ENCODE measurements at places on chromosomes 11 and 22. TPM values are rescaled to one million over a fixed set of nuclear protein-coding genes. Genes with fewer than 3 reads are reported as not detected.

GRCh38 chr22:27262361-27262760 lies 539.2 kb downstream of the MN1 start:
- no peak for DNase-seq

GRCh38 chr11:112963368-112963955 lies 2.2 kb downstream of the NCAM1 start:
- no peak for DNase-seq

- no peak for DNase-seq
These were observed 17.9 kb upstream of the FGF19 start for GRCh38 chr11:69721745-69722144.

DNA sequence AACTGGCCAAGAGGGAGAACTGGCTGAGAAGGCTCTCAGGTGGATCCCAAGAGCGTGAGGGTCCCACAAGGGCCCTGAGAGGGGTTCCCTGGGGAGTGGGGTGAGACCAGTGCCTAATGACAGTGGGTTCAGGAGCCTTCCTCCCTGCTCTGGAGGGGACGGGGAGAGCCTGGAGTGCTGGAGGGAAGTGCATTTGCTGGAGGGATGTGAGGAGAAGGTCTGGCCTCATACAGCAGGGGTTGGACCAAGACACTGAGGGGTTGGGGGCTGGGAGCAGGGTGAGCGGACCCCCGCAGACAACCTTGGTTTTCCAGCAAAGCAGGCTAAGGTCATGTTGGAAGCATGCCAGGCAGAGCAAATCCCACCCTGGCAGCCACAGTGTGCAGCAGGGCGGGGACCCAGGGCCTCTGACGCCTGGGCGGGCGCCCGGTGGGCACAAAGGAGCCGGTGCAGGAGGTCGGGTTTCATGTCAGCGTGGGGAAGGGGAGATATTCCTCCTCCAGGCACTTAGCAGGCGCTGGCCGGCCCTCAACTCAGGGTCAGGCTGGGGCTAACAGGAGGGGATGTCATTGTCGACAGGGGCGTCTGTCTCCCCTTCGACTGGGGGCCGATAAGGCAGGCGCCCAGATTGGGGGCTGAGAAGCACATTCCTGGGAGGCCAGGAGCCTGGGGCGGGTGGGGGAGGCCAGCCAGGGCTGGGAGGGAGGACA lies 3.1 kb upstream of the DERL3 start:
- no peak for DNase-seq

DNA sequence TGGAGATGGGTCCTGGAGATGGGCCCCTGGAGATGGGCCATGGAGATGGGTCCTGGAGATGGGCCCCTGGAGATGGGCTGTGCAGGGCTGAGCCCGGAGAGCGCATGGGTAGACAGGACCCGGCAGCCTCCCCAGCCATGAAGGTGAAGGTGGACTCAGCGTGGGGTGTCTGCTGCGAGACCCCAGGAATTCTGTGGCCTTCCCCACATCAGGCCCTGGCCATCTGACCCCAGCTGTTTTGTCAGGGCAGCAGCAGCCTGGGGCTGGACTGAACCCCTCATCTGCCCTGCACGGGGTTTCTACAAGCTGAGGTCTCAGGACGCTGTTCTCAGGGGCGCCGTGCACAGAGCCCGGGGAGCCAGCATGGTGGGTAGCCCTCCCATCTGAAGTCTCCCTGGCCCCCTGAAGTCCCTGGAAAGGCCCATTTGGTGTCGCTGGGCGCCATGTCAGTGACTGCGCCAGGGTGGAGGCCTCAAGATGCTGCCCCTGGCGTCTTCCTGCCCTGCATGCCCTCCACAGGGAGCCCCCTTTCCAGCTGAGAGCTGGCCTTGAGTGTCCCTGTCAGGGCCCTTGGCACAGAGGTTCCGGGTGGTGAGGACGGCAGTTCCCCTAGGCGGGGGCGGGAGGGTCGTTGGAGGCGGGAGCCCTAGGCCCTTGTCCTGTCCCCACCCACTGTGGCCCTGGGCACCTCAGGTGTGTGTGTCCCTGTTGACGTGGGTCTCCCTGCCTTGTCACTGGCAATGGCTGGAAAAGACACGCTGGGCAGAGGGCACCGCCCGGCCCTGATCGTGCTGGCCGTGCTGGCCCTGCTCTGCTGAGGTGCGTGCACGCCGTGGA lies 5.4 kb downstream of the BRSK2 start:
- DNase-seq: no peak

- DNase-seq: no peak
These were observed 9.4 kb upstream of the FBLN1 start for GRCh38 chr22:45493286-45493771.

- DNase-seq: peak; percentile 97
These were observed at the start of gene TTC17 for GRCh38 chr11:43358801-43359421. Gene TTC17, plus strand, starts transcription at chr11:43358920. Its CDS starts 35 bp downstream, at chr11:43358955.

TMPRSS5 gene
- not detected for total RNA-seq

IFITM10 gene
- total RNA-seq: not detected

DNA sequence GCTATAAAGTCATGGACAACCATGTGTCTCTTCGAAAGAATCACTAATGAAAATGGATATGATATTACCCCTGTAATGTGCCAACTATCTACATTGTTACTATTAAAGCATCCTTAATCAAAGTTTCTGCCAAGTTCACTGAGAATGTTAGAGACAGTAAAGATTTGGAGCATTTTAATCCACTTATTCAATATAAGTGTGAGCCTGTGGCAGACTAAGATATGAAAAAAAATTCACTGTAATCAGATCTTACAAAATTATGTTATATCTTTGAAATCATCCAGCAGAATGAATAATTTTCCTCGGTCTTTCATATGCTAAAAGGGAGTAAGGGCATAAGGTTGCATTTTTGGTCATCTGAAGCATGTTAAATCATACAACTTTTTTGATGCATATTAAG lies 49.9 kb downstream of the MAML2 start:
- no peak for DNase-seq

CCDC188 gene
- 2.1 TPM for total RNA-seq

MCHR1 gene
- not detected for total RNA-seq

ZNF70 gene
- total RNA-seq: 5.0 TPM

DNA sequence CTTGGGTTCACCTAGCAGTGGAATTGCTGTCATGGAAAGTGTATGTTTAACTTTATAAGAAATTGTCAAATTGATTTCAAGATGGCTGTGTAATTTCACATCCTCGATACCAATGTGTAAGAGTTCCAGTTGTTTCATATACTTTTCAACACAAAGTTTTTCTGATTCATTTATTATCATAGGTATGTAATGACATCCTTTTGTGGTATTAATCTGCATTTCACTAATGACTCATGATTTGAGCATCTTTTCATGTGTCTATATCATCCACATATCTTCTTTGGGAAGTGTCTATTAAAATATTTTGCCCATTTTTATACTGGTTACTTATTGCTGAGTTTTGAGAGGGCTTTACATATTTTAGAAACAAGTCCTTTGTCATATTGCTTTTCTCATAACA lies 17.0 kb upstream of the GLYATL1B start:
- no peak for DNase-seq

- DNase-seq: no peak
These were observed 40.4 kb downstream of the C11orf58 start for GRCh38 chr11:16778876-16779275.

FOLH1 gene
- total RNA-seq: 10.7 TPM

DNA sequence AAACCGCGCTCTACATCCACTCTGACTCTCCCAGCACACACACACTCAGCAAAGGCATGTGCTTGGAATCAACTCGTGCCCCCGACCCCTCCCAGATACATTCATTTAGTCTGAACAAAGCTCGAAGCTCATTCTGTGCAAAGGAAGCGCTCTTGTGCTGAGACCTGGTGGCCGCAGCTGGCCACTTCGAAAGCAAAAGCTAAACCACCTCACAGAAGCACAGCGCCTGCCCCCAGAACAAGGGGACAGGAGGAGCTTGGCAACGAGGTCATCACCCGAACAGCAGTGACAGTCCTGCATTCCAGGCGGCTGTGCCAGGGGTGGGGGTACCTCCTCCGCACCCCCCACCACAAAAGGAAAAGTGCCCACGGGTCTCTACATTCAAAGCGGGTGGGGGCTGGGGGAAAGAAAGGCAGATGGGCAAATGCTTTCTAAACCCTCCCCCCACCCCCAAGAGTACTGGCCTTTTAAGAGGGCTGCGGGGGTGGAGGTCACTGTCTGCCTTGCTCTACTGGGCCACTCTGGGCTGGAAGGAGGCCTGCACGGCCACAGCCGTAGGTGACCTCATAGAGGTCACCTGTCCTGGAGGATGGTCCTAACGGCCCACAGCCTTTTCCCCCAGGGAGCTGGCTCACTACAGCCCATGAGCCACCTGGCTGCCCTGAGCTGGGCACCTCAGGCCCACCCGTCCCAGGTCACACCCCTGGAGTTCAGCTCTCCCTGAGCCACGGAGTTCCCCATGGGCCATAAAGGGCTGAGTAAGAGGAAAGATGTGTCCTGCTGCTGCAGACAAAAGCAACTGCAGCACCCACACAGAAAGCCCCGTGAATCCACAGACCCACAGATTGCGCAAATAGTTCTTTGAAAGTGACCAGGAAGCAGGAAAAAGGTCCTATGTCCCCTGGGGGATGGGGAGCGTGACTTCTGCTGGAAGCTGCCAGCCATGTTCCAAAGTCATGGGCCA lies 21.3 kb downstream of the CBX7 start:
- DNase-seq: no peak

DNA sequence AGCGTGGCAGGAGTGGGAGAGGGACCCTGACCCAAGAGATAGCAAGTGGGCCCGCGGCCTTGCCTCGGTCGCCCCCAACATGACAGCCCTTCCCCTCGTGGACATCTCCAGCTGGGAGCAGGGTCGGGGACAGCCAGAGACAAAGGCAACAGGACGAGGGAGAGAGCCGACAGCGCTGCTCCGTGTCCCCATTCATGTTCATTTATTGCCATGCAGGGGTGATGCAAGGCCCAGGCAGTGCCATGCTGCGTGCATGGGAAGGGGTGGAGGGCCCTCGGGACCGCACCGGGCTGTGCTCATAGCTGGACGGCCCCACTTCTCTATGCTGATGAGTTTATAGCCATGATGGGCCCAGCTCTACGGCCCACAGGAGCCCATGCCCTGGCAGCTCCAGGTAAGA lies 12.7 kb downstream of the MRPL23 start:
- no peak for DNase-seq

- DNase-seq: no peak
These were observed 147.9 kb upstream of the CADM1 start for GRCh38 chr11:115652094-115652493.

GRCh38 chr11:30364139-30364836 lies 41.4 kb downstream of the ARL14EP start:
- no peak for DNase-seq

DNA sequence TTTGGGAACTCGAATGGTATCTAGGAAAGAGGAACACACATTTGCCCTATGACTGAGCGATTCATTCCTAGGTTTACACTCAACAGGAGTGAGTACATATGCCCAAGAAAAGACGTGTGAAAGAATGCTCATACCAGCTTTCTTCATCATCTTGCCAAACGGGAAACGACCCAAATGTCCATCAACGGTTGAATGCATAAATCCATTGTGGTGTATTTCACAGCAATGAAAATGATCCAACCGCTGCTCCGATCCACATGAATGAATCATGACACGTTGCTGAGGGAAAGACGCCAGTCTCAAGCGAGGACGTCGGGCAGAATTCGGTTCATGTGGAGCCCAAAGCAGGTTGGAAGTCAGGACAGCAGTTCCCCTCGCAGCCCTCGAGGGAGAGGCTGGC lies 71.5 kb downstream of the CYTH4 start:
- DNase-seq: no peak

DNA sequence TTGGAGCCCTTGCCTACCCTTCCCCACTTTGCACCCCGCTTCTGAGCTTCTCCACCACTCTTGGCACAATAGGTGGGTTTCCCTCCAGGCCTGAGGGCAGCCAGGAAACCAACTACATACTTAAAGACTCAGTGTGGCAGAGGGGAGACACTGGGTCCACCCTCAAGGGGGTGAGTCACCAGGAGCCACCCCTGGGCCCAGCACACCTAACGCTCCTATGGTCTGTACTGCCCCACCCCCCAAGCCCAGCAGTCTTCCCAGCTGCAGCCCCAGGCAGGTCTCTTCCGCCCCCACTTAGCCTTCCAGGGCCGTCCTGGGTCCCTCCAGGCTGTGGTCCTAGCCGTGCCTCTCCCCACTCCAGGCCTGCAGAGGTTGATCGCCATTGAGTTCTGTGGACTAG lies 3.2 kb upstream of the TMPRSS13 start:
- no peak for DNase-seq

GRCh38 chr11:108680271-108680670 lies 15.4 kb downstream of the DDX10 start:
- no peak for DNase-seq

- DNase-seq: no peak
These were observed 14.2 kb downstream of the UCP2 start for GRCh38 chr11:73968356-73968966.

THY1 gene
- 14.1 TPM for total RNA-seq

CCDC88B gene
- 7.0 TPM for total RNA-seq

DNA sequence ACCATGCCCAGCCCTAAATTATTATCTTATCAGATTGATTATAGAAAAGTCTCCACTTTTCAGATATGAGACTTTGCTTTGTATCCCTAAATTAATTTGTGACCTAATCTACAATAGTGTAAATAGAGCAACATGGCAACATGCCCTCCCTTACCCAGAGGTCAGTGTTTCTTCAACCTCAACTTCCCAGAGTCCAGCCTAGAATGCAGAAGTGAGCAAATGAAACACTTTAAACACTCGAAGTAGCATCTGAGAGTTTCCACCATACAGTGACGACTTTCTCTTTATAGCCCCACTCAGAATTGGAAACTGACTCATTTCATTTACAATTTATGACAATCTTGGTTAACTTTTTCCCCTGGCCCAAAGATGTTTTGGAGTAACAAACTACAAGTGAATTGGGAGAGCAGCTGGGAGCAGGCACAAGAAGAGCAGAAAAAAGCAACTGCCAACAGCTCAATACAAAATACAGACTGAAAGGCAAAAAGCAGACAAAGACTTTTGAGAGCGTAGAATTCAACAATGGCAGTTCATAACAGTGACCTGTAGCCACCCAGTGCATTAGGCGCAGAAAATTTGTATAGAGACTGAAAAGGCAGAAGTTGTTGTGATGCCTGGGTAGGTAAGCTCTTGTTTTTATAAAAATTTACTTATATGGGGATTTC lies 10.1 kb upstream of the BLID start:
- no peak for DNase-seq

DNA sequence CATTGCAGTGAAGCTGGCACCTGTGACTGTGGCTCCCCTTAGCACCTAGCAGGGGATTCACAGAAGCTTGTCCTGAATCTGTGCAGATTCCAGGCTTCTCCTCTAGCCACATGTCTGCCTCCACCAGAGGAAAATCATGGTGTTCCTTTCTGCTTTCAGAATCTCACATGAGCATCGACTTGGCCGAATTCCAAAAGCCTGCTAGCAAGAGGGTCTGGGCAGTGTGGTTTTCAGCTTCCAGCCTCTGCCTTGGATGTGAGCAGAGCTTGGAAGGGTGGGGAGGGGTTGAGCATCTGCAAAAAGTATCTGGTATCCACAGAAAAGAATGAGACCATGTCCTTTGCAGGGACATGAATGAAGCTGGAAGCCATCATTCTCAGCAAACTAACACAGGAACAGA lies 911.1 kb downstream of the TBC1D22A start:
- no peak for DNase-seq

GRCh38 chr11:100980156-100980555 lies 149.5 kb downstream of the PGR start:
- no peak for DNase-seq

- DNase-seq: peak; percentile 36
These were observed 28.6 kb downstream of the APOL5 start for GRCh38 chr22:35746248-35746647.

BDNF gene
- total RNA-seq: 0.88 TPM
